ENCODE measurements at places on chromosomes 2 and 18. TPM values are rescaled to one million over a fixed set of nuclear protein-coding genes. Genes with fewer than 3 reads are reported as not detected.

The NEUROD1 gene
- not detected for total RNA-seq

The RFTN2 gene
- 17.5 TPM for total RNA-seq

The CAPN13 gene
- total RNA-seq = not detected

The TDRD15 gene
- 0.15 TPM for total RNA-seq

The FOXI3 gene
- total RNA-seq = not detected

The SLC9A2 gene
- not detected for total RNA-seq

The RABL2A gene
- total RNA-seq = 27.9 TPM

The WDR35 gene
- 7.5 TPM for total RNA-seq

The SEMA4F gene
- total RNA-seq = 7.7 TPM

The IL36G gene
- not detected for total RNA-seq

The DGKD gene
- 74.3 TPM for total RNA-seq

The ZNF407 gene
- total RNA-seq = 16.0 TPM

The ANKRD30B gene
- not detected for total RNA-seq

The PLCD4 gene
- total RNA-seq = 5.3 TPM

Measured in aorta (tissue), 5 donors.